ENCODE measurements at places on chromosomes 5 and 9.

DNA sequence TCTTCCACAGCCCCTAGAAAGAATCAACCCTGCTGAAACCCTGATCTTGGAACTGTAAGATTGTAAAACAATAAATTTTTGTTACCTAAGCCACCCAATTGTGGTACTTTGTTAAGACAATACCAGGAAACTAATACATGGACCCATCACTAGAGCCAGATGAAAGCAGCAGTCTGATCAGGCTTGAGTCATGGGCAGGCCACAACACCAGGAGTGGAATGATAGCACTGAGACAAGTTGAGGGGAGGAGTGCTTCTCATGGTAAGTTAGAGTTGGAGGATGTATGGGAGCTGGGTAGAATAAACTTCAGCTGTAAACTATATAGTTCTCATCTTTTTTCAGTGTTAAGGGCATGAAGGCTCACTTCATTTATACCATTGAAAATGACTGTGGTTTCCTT is 164.4 kb upstream of the OR13F1 start:
- no peak for DNase-seq

GRCh38 chr9:81669041-81669651 is 20.2 kb downstream of the TLE1 start:
- no peak for DNase-seq

- DNase-seq = no peak
These were observed 1.2 kb downstream of the RNF14 start for GRCh38 chr5:141969783-141970771.

GRCh38 chr9:81245254-81245956 is 443.9 kb downstream of the TLE1 start:
- DNase-seq = no peak

GRCh38 chr5:115070737-115071136 is 99.0 kb downstream of the TRIM36 start:
- no peak for DNase-seq

DNA sequence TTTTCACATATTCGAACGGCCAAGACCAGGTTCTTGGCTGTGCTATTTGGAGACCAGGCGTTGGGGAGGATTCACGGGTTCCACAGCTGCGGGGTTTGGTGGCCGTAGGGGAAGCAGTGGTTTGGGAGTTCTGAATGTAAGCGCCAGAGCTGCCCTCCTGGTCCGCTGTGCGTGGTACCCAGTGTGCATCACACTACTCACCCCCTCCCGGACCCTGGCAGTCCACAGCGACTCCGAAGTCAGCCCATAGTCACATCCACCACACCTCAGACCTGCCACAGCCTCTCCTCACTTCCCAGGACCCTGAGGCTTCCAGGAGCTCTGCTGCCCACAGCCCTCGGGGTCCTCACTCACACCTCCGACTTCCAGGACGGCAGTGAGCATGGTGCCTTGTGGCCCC is 26.8 kb downstream of the AMBP start:
- DNase-seq = no peak
